Lung microvascular endothelial cell (primary cell): ENCODE measurements at places on chromosomes 2 and 18.
A peak's percentile ranks its signal among the peaks of the same experiment; 100 is the strongest.

GRCh38 chr2:132606649-132607048 is 63.4 kb downstream of the LYPD1 start:
- DNase-seq: no peak

DNA sequence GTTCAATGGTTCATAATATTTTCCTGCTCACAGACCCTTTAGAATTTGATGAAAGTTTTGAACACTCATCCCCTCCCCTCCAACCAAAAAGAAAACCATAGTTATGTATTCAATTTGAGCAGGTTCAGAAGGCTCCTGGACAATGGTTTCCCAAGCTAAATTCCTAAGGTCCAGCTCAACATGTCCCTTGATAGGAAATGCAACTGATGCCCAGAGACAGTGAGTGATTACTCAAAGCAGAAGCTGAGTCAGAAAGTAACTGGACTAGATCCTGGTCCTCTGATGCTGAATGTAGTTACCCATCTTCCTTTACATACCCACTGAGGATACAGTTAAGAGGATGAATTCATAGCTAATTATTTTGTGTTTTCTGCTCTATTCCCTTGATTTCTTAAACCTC is 218.9 kb upstream of the NCKAP5 start:
- DNase-seq: peak; percentile 64

DNA sequence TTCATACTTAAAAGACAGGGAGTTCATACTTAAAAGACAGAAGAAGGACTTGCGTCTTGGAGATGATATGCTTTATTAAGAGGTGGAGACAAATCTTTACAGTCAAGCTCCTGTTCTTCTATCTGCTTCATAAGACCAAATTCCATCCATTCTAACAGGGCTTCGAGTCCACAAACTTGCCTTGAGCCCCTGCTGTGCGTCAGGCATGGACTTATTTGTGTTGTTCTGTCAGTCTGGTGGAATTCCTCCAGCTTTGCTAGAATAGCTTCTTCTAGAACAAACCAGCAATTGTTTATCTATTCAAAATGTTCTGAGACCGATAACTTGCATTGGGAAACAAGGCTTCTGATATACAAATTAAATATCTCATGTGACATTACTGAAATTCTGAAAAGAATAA is 73.9 kb upstream of the SOX11 start:
- DNase-seq: no peak

GRCh38 chr2:79717364-79718007 is 204.6 kb downstream of the CTNNA2 start:
- no peak for DNase-seq

GRCh38 chr2:239685556-239685955 is 284.7 kb upstream of the HDAC4 start:
- no peak for DNase-seq
